ENCODE measurements at places on chromosomes 1 and 21.
A peak's percentile ranks its signal among the peaks of the same experiment; 100 is the strongest.

DNA sequence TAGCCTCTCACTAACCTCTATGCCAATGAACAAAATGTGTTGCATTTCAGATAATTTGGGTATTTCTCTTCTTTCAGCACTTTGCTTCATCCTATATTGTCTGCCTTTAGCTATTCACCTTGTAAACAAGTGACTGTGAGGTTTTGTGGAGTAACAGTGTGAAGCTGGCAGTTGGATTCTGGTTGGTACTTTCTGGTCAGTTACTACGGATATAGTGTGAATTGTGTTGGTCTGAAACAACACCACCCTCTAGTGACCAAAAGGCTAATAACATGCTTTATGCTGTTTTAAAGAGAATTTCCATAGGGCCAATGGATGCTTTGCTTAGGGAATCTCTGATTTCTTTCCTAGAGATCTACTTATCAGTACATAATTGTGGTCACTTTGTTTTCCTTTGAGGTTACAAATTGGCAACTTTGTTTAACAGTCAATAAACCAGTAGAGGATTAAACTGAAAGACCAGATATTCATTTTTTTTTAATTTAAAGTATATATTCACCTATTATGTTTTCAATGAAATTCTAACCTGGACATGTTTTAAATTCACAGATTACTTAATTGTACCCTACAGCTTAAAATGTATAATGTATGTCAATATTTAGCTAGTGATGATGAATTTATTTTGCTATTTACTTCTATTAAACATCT, 2.5 kb upstream of the PTGER3 start:
- peak; percentile 80 for DNase-seq

DNA sequence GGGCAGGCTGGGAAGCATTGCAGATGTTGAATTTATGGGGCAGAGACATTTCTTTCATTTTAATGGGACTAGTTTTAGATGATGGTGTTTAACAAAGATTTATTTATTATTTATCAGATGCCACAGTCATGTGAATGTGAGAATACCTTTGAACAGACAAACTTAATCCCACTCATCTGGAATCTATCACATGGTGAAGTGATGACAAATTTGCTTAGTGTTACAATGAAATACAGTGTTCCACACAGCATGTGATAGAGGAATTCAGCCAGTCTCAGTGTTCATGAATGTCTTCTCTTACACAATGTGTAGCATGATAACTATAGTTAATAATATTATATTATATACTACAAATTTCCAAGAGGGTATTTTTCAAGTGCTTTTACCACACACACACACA, 1361.7 kb upstream of the B3GALT2 start:
- DNase-seq, result no peak

DNA sequence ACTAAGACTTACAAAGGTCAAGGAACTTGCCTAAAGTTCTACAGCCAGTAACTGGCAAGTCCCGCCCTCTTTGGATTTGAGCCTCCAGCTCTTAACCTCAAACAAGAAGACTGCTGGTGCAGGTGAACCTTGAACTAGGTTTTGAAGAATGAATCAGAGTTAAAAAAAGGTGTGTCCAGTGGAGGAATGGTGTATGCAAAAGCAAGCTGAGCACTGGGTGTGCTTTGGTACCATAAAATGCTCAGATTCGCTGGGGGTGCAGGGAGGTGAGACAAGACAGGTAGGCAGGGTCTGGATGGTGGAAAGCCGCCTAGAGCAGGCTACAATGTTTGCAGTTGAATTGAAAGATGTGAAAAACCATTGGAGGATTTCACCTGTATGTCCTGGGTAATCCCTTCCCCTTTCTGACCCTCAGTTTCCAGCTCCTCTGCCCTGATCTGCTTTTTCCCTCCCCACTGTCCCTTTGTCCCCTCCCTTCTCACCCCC, 39.8 kb downstream of the FOXD2 start:
- DNase-seq, result no peak

GRCh38 chr1:55714230-55714629, 499.1 kb upstream of the USP24 start:
- DNase-seq, result no peak

Data from NAMALWA (cell line).